NCI-H1694 (cell line): ENCODE measurements at places on chromosomes 7 and 10.

DNA sequence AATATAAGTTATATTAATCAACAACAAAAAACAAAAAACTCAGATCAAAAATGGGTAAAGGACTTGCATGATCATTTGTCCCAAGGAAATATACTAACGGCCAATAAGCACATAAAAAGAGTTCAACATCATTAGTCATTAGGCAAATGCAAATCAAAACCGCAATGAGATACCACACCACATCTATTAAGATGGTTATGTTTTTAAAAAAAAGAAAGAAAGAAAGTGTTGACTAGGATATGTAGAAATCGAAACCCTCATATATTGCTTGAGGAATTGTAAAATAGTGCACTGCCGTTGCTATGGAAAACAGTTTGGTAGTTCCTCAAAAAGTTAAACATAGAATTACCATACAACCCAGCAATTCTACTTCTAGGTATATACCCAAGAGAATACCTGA lies 39.4 kb upstream of the CTNNA3 start:
- no peak for DNase-seq

GRCh38 chr10:61108915-61109314 lies 164.9 kb upstream of the RHOBTB1 start:
- no peak for DNase-seq

- no peak for DNase-seq
These were observed 21.8 kb downstream of the REEP3 start for GRCh38 chr10:63542835-63543575.

GRCh38 chr10:92239600-92240288 lies 51.1 kb downstream of the CPEB3 start:
- DNase-seq = no peak

GRCh38 chr10:47095211-47095610 lies 184.0 kb downstream of the PTPN20 start:
- DNase-seq = no peak
